ENCODE measurements at places on chromosomes 7 and 10.
A peak's percentile ranks its signal among the peaks of the same experiment; 100 is the strongest.

DNA sequence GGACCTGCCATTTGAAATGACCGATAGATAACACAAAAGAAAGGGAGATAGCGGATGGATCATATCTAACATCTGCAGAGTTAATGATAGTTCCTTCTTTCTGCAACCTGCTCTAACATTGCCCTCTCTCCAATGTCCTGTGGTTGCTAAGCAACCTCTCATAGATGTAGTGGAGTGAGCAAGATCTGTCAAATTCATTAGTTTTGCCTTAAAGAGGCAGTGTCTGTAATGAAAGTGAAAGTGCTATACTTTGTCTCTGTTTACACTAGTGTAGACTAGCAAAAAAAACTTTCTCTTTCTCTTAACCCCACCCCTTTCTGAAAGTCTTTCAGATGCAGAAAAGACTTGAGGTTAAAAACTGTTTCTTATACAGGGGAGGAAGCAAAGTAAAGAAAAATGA, 1196.9 kb downstream of the SORCS3 start:
- DNase-seq, result no peak

- DNase-seq, result no peak
These were observed 132.6 kb upstream of the PDLIM1 start for GRCh38 chr10:95423164-95424005.

GRCh38 chr7:30894009-30894408, 17.6 kb upstream of the AQP1 start:
- no peak for DNase-seq

DNA sequence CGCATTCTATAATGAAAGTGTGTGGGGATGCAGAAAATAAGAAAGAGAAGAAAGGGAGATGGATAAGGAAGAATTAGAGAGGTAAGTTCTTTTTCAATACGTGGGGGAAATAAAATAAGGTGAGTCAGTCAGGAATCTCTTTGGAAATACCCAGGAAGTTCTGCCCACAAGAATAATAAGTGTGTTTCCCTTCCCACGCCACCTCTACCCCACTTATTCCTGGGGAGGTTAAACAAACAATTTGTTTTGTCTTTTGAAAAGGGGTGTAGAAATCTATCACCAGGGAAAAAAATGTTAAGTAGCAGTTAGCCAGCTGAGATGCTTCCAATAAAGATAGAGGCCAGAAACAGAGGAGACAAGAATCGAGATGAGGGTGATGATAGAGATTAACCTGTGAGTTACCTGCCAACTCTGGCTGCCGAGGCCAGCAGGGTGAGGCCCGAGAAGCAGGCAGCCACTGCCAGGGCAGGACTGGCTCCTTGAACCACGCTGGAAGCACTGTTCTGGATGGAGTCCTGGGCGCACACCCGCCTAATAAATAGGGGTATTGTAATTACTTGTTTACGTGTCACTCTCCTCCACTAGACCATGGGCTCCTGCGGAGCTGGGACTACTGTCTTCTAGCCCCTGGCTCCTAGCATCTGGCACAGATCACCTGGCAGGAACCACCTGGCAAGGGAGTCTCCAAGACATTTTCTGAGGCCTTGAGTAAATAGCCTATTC, 191.3 kb downstream of the FGFR2 start:
- DNase-seq, result no peak

GRCh38 chr7:38222481-38223096, 44.5 kb downstream of the STARD3NL start:
- peak; percentile 21 for DNase-seq

GRCh38 chr10:113320987-113321386, 231.9 kb upstream of the HABP2 start:
- no peak for DNase-seq

- DNase-seq, result no peak
These were observed 4.5 kb upstream of the IFIT2 start for GRCh38 chr10:89297356-89297755.

DNA sequence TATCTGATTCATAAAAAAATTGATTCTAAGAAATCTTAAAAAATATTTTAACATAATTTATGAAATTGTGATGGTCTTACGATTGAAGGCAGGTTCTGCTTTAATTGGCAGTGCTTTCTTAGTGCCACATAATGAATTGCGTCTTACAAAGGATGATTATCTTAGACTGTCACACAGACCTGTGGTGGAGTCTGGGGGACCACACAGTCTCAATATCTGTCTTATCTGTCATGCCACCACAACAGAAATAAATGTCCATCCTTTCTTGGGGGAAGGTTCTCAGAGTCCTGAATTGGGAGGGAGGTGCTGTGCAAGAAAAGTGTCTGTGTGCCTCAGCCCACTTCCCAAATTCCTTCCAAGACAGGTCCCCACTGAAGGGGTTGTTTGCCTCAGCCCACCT, 34.0 kb downstream of the ZDHHC6 start:
- DNase-seq, result no peak

DNA sequence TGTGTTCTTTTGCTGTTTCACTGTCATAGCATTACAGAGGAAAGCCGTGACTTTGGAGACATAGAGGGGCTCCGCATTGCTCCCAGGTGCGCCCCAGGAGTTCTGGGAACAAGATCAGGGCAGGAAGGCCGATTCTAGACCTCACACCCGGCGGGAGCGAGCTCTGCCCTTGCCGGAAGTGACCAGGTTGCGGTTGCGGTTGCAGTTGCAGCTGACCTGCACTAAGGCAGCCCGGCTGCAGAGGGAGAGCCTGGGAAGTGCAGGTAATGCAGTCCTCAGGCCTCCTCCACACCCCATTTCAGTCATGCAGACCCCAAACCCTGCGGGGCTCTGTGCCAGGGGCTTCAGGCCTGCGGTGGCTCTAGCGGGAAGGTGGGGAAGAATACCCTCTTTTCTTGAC, 130.0 kb upstream of the LANCL2 start:
- no peak for DNase-seq

GRCh38 chr7:115775981-115776380, 254.6 kb downstream of the TFEC start:
- DNase-seq, result no peak

DNA sequence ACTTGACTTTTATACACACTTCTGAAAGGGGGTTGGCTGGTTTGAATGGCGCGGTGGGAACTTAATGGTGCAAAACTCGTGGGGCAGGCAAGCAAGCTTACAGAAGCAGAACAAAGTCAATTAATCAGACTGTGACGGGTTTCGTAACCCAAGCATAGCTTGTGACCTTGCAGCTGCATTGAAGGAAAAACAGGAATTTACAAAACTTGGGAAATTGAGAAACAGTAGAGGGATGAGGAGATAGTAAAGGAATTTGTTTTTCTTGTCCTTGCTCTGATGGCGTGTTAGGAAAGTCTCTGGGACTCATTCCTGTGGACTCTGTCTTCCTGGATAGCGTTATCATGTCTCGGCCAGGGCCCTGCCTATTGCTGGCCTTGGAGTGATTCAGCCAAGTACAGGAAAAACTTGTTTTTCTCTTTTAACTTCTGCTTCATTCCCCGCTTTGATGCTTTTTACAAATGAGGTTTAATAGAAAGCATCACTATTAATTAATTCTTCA, 220.0 kb upstream of the KCND2 start:
- DNase-seq, result peak; percentile 54

GRCh38 chr7:100825215-100825671, 2.1 kb downstream of the EPHB4 start:
- DNase-seq, result peak; percentile 22

GRCh38 chr7:71329030-71329660, 197.2 kb downstream of the GALNT17 start:
- no peak for DNase-seq

GRCh38 chr10:42753126-42753506, 29.5 kb upstream of the BMS1 start:
- DNase-seq, result peak; percentile 89

DNA sequence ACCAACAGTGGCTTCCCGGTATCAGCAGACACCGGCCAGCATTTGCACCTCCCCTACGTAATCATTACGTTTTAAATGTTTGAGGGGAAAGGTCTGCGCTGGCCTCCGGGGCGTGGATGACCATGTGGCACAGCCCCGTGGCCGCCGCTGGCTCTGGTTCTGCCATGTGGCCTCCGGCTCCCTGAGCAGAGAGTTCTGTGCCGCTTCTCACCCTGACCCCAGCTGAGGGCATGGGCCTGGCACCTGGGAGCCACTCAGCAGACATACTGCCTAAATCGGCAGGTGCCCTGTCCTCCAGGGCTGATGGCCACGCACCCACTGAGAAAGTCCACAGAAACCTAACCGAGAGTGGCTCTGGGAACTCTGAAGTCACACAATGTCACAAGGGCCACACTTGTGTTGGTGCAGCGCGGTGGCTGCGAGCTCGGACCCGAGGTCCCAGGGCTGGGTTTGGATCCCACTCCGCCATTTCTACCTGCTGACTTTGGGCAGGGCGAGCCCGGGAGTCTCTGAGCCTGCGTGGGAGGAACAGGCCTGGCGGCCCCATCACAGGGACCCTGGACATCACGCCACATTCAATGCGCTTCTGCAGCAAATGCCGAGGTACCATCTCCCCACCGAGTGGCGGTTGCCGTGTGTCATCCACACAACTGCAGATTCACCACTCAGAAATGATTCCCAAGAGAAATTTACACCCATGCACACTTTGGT, 25.3 kb downstream of the CFAP46 start:
- DNase-seq, result no peak

- peak; percentile 70 for DNase-seq
These were observed 15.4 kb downstream of the CTBP2 start for GRCh38 chr10:125144693-125145623.

DNA sequence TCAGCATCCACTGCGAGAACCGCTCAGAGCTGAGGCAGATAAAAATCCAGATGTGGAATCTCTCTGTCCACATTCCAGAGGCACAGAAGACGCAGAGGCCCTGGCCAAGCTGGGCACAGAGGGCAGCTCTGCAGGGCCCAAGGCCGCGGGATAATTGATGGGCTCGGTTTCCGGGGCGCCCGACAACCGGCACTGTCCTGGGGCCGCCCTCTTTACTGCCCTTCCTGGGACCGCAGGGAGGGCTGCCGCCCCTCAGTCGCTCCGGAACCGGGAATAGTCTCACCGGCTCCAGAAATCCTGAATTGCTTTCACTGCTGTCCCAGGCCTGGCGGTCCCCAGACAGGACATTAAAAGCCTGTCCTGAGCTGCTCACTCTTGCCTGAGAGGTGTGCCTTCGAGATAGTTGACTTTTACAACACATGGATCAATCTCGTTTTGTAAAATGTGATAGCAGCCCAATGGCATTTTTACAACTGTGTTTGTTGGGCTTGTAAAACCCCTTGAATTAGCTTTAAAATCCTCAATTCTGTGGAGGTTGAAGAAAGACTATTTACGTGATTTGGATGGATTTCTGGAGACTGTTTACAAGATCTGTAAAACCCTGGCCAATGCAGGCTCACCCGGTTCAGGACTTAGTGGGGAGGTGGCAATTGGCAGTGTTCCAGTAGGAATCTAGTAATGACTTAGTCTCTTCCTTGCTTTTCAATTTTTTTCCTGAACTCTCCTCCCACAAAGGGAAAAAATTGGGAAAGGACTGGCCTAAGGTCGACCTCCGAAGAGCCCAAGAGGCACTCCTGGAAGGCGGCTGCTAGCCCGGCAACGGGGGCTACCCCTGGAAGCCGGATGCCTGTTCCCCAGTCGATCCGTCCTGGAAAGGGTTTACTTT, 1.4 kb upstream of the HOXA6 start:
- peak; percentile 52 for DNase-seq

GRCh38 chr10:34816501-34817002, 1.5 kb upstream of the PARD3 start:
- DNase-seq, result peak; percentile 36

DNA sequence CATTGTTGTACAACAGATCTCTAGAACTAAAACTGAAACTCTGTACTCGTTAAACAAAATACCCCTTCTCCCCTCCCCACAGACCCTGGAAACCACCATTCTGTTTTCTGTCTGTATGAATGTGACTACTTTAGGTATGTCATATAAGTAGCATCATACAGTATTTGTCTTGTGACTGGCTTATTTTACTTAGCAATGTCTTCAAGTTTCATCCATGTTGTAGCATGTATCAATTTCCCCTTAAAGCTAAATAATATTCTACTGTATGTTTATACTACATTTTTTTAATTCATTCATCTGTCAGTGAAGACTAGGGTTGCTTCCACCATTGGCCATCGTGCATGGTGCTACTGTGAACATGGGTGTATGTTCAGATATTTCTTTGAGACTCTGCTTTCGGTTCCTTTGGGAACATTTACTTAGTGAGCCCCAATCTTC, 71.2 kb upstream of the RPA3 start:
- DNase-seq, result no peak

DNA sequence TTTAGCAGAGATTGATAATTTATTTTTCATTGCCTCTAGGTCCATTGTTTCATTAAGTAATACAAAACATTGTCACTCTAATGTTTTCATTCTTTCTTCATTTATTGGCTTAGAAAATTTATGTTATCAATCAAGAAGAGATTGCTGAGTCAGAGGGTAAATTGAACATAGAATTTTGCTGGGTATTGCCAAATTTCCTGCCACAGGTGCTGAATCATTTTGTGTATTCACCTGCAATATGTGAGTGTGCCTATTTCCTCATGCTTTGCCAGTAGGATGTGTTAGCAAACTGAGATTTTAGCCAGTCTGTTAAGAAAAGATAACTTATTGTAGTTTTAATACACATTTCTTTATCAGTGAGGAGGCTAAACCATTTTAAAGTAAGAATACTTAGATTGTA, 38.0 kb downstream of the MARCHF5 start:
- no peak for DNase-seq

DNA sequence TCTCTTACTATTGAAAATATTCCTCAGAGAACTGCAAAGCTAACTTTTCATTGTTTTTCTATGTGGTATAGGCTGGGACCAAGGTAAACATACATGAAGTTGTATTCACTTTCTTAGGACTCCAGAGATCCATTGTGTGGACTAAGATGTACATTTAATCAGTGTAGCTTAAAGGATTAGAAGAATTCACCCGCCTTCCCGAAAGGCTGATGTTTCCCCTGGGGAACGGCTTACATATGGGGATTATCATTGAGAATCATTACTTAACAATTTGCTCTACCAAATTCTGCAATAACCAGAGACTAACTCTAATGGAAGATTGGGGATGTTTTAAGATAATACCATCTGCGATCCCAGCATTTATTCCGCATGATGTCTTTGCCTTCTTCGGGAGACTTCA, 257.1 kb upstream of the KIAA1217 start:
- no peak for DNase-seq

GRCh38 chr7:158595068-158595467, 7.4 kb upstream of the PTPRN2 start:
- DNase-seq, result no peak

DNA sequence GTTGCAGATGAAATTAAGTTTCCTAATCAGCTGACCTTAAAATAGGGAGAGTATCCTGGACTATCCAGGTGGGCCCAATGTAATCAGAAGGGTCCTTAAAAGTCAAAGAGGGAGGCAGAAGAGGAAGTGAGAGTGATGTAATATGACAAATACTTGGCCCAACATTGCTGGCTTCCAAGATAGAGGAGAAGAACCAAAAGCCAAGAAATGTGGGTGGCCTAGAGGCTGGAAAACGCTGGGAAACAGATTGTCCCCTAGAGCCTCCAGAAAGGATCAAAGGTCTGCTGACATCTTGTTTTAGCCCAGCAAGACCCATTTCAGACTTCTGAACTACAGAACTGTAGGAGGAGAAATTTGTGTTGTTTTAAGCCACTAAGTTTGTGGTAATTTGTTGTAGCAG, 79.7 kb upstream of the NOBOX start:
- DNase-seq, result no peak

- no peak for DNase-seq
These were observed 13.2 kb upstream of the CAMK2B start for GRCh38 chr7:44338600-44338999.
